ENCODE measurements at places on chromosomes 5 and 9.

GRCh38 chr9:16461137-16461840, 409.2 kb downstream of the BNC2 start:
- DNase-seq: peak; percentile 18

DNA sequence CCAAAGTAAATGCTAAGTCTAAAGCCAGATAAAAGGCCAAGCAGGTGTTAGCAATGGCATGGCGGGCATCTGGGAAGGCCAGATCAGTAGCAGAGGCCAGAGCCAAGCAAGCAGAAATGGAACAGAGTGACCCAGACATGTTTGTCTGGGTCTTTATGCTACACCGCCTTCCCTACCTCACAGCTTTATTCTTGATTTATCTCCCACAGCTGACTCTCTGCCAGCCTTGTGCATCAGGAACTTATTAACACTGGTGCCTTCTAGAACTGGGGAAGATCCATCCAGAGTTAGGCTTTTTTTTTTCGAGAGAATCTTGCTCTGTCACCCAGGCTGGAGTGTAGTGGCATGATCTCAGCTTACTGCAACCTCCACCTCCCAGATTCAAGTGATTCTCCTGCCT, 112.5 kb upstream of the SLC44A1 start:
- DNase-seq: no peak

DNA sequence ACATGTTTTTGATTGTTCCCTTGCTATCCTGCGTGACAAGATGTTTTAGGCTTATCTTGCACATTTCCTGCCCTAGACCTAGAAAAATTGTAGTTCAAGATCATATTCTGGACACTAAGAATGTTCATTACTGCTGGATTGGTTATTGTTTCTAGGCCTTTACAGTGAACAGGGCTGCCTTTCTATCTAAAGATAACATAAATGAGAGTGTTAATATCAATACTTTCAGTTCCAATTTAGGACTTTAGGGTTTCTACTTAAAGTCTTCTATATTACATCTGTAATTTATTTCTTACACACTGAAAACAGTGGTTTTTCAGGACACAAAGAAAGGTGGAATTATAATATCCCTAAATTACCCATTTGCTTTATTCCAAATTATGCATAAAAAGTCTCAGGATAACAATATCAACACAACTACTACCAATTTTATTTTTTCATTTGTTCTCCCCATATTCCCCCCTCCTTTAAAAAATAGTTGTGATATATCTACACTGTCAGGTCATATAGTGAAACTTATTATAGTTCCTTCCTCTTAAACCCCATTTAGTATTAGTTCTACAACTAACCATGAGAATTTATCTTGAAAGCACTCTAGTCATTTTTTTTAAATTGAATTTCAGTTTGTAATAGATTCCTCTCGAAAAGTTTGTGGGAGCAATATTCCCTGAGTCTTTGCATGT, 293.9 kb upstream of the RIOK2 start:
- no peak for DNase-seq

DNA sequence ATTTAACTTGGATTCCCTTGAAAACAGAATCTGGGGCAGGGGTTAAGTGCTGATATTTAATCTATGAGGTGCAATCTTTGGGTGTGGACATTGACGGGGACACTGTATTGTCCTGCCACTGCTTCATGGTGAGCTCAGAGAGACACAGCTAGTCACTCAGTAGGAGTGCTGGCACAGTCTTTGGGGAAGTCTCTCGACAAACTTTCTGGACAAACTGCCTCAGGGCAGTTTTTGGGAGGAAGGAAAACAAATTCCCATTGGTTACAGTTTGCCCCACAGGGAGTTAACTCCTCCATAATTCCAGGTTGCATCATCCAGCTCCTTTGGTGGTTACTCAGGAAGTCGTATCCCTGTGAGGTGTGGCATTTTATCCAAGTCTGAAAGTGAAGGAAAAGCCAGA, 17.9 kb downstream of the HNRNPK start:
- DNase-seq: no peak

DNA sequence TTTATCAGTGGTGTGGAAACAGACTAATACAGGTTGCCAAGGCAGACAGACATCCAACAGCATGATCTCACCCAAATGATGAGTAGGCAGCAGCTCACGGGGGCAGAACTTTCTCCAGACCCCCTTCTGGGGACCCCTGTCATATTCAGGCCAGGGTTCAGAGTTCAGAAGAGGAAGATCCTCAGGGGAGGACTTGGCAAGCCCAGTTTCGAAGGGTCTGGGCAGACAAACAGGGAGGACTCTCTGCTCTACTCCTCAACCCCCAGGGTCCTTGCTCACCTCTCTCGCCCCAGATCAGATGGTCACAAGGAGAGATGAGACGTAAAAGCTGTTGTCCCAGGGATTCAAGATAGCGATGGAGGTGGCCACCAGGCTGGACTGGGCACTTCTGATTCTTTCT, 215.1 kb upstream of the MVB12B start:
- no peak for DNase-seq
